ENCODE measurements at places on chromosomes 3 and 15.

- no peak for DNase-seq
These were observed 34.3 kb downstream of the UBXN7 start for GRCh38 chr3:196397941-196398340.

DNA sequence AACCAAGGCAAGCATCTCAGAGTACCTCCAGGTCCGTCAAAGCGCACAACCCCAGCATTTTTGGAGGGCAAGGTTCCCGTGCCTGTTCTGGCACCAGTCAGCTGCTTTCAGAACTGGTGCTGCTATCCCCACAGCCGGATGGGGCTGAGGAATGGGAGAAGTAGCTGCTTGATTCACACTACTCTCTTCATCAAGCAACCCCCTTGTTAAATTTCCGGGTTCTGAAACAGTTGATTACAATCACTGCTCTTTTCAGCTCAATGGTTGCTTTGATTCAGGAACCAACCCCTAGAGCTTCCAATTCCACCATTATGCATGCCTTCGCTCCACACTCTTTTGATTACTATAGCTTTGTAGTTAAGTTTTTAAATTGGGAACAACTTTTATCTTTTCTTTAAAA, 12.3 kb upstream of the UBA7 start:
- DNase-seq: no peak

DNA sequence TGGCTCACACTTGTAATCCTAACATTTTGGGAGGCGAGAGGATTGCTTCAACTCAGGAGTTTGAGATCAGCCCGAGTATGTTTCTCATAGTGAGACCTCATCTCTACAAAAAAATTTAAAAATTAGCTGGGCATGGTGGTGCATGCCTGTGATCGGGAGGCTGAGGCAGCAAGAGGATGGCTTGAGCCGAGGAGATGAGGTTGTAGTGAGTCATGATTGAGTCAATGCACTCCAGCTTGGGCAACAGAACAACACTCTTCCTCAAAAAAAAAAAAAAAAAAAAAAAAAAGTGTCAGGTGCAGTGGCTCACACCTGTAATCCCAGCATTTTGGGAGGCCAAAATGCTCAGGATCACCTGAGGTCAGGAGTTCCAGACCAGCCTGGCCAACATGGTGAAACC, 2.4 kb downstream of the RPL39L start:
- no peak for DNase-seq

- no peak for DNase-seq
These were observed 90.8 kb upstream of the PRR23E start for GRCh38 chr3:127102188-127102520.

- DNase-seq: no peak
These were observed 28.4 kb downstream of the SRPRB start for GRCh38 chr3:133833880-133834620.

- no peak for DNase-seq
These were observed 81.5 kb downstream of the CPN2 start for GRCh38 chr3:194269610-194270145.

DNA sequence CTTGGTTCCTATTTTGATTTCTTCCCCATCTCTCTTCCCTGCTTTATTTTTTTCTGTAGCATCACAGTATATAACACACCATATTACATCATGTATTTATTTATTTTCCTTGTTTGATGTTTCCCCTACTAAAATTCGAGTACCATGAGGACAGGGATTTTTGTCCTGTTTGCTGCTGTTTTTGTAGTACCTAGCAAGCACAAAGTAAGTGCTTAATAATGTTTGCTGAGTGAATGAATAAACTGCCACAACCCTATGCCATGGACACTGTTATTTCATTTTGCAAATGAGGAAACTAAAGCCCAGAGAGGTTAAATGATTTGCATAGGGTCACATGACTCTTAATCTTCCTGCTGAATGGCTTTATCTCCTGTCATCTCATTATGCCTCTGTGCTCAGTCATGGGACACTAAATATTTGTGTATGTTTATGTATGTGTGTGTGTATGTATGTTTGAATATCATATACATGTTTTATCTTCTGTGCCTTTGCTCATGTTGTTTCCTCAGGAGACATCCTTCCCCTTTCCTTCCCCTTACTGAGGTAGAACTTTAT, 26.1 kb upstream of the MGA start:
- DNase-seq: no peak

DNA sequence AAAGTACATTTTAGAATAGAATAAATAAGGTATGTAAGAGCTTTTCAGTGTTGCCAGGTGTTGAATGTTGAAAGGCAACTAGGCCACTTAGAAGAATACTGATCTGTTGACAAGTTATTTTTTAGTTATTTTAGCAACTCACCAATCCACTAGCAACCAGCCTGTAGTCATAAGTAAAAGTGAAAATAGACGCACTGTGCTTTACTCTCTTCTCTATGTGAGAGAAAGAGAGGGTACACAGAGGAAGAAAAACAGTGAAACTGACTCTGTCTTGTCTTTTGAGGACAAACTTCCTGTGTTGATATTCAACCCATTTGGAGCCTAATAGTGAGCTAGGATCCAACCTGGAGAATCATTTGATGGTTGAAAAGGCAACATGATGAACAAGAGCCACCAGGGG, 327.1 kb upstream of the GOLIM4 start:
- no peak for DNase-seq

- no peak for DNase-seq
These were observed 3.2 kb upstream of the PODXL2 start for GRCh38 chr3:127625821-127626220.

GRCh38 chr3:181998828-181999227, 287.1 kb downstream of the SOX2 start:
- no peak for DNase-seq

- DNase-seq: no peak
These were observed 148.5 kb upstream of the HACD2 start for GRCh38 chr3:123733341-123733740.
